ENCODE measurements at places on chromosomes 2 and 18.

GRCh38 chr18:55466789-55467188 lies 121.2 kb downstream of the TCF4 start:
- DNase-seq: no peak

- no peak for DNase-seq
Observed at GRCh38 chr2:216715402-216715974, 20.1 kb upstream of the IGFBP5 start.

DNA sequence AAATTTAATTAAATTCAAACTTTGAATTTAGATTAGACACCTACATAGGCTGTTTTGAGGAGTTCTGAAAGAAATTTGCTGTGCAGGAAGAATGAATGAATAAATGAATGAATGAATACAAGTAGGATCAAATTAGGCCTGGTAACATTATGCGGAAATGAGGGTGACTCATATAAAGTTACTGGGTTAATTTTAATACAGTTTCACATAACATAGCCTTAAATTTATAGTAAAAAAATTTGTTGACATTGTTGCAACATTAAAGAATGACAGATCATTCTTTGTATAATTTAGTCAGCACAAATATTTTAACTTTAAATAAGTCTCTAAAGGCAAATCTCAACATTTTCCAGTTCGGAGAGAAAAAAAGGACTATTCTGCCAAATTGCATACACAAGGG lies 1293.1 kb upstream of the SLC39A10 start:
- DNase-seq: no peak

GRCh38 chr2:145157036-145157675 lies 637.2 kb upstream of the ZEB2 start:
- no peak for DNase-seq

- no peak for DNase-seq
Observed at GRCh38 chr2:23385351-23385747, 370 bp downstream of the KLHL29 start.

DNA sequence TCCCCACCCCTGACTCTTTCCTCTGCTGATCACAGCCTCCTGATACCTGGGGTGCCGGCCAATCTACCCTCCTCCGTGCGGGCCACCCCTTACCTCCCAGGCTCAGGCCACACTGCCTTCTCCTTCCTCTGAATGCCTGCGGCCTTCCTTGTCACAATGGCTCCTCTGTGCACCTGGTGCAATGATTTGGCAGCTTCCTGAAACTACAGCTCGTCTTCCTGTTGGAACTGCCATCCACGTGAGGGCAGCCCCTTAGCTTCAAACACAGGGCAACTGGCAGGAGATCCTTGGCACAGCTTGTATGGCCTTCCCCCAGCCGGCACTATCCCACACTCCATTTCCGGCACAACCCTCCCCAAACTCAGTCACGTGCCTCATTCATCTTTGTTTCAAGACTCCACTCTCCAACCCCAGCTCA lies 69.0 kb downstream of the STPG4 start:
- DNase-seq: no peak

DNA sequence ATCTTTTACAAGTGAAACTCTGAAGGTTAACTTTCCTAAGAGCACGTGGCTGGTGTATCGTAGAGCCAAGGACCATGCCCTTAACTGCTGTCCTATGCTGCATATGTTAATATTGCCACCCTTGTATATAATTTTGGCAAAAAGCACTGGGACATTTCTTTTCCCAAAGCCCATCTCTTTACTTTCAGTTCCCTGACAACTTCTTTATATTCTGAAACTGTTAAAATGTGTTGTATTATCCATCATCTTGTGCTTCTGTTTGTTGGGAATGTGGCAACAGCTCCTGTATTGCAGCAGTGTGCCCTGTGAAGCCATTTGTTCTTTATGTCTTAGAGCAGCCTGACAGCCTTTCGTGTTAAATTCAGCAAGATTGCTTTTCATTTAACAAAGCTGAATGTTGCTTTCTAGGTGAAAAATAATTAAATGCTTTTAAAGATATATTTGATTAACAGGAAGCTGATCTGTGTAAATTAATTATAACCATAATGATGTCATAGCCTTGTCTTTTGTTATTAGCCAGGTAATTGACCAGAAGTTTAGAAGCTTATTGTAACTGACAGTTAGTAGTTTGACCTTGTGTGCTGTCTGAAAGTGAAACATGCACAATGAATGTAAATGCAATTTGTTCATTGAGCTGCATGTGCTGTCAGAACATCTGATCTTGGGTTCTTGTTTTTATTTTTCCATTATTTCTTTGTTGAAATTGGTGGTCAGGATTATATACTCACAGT lies 9.7 kb downstream of the RHBDD1 start:
- no peak for DNase-seq

DNA sequence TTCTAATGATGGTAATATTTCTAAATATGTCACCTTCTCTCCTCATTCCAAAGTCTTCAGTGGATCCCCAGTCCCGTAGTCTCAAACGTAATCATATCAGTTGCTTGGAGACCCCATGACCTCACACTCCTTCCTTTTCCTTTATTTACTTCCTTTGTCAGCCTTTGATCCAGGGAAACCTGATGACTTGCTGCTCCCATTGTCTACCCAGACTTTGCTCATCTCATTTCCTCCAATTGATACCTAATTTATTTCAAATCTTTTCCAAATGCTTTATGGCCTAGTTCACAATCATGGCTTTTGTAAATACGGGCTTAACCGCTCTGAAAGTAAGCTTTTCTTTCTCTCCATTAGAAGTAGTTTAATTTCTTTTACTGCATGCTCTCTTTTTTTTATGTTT lies 402.4 kb upstream of the CYRIA start:
- DNase-seq: no peak

GRCh38 chr2:138335036-138335435 lies 166.5 kb upstream of the SPOPL start:
- no peak for DNase-seq
